COLO829 (cell line): ENCODE measurements at places on chromosomes 6 and 20.

GRCh38 chr6:36204068-36204753, 7.7 kb downstream of the BRPF3 start:
- no peak for DNase-seq

DNA sequence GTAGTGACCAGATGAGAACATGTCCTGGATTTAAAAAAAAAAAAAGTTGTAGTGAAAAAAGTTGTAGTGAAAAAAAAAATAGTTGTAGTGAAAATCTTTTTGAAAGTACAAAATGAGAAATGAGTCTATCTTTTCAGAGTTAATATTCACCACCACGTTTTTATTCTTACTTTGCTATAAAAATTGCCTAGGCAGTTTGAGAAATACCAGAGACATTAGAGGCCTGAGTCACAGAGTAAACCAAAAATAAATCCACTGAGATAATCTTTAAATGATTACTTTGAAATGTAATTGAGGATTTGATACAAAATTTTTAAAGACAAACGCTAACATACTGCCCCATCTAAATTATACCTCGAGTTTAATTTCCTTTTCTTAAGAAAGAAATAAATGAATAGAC, 101.2 kb upstream of the TIAM2 start:
- no peak for DNase-seq

GRCh38 chr20:19056909-19057308, 155.5 kb upstream of the SLC24A3 start:
- no peak for DNase-seq

DNA sequence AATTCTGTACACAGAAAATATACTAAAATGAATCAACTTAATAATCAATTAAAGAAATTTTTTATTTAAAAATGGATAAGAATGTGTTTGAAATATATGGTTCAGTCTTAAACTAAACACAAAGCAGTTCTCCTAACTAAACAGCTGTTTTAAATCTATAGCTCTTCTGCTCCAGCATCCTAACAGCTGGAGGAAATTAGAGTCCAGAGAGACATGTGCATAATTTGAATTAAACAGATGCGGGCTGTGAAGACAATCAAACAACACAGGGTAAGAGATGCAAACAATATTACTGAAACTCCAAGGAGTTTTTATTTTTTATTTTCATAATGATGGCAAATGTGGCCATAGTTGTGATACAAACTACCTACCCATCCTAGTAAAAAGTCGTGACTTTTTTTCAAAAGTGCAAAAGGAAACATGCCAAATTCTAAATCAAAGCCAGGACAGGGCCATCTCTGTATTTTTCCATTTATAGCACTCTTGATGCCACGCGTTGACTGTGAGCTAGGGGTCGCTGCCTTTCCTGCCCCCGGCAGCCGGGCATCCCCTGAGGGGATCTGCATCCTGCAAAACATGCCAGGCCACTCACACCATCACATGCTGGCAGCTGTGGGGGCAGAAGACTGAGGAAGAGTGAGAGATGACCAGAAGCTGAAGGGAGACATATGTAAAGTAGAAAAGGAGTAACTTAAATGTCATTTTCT, 310.6 kb downstream of the PRKN start:
- DNase-seq = no peak

- DNase-seq = no peak
These were observed 8.0 kb upstream of the TULP4 start for GRCh38 chr6:158304254-158304653.

DNA sequence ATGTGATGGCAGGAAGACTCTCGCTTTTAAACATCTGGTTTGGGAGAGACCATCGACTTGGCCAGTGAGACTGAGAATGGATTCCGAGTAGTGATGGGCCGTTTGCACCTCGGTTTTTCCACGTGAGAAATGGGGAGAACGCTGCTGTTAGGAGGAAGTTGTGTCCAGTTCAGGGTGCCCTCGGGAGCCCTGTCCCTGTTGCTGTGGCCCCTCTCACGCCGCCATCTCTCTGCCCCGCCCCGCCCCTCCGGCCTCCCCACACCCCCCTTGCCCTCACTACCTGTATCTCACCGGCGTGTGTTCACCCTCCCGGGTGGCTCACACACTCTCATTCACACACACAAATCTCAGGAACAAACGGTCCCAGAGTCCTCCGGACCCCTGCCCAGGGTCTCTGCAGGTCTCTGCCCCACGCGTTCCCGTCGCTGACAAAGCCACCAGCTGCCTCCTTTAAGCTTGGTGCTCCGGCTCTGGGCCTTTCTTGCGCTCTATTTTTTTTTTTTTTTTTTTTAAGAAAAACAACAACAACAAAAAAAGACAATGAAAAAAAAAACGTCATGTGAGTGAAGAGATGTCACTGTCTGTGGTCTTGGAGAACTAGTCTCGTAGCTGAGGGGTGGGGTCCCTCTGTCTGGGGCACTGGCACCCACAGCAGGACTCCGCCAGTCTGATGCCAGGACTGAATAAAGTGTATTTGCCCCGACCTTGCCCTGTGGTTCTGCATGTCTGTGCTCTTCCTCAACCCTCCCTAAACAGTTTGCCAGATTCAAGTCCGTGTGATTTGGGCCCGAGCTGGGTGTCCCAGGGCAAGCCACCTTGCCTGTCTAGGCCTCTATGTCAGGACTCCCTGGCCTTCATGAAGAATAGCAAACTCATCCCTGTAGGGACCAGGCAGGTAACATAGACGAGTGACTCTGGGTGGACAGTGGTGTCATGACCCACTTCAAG, 2.9 kb downstream of the SOX12 start:
- DNase-seq = no peak

DNA sequence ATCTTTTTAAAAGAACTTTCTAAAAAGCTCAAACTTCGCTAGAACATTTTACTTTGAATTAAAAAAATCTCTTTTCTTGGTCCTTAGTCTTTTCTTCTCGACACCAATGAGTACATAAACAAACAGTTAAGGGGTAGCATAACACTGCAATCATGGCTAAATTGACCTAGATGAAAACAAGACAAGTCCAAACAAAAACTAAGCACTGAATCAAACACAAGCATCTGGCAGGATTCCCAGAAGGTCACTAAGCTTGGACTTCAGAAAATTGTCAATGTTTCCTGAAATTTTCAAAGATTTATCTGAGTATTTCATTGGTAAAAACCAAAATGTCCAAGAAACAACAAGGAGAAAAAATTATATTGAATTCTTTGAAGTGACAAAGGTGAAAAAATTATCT, 5.0 kb downstream of the COL21A1 start:
- no peak for DNase-seq

DNA sequence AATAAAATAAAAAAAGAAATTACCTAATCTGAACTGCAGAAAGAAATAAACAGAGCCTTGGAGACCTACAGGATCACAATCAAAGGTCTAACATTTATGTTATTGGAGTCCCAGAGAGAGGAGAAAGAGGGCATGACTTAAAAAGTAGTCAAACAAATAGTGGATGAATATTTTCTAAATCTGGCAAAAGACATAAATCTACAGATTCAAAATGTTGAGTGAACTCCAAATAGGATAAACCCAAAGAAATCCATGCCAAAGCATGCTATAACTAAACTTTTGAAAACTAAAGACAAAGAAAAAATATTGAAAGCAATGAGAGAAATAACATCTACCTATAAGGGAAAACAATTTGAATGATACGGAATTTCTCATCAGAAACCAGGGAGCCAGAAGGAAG, 38.2 kb downstream of the PSMB1 start:
- DNase-seq = no peak
